Bronchial epithelial cell (primary cell): ENCODE measurements at places on chromosomes 6 and 20.
A peak's percentile ranks its signal among the peaks of the same experiment; 100 is the strongest.

DNA sequence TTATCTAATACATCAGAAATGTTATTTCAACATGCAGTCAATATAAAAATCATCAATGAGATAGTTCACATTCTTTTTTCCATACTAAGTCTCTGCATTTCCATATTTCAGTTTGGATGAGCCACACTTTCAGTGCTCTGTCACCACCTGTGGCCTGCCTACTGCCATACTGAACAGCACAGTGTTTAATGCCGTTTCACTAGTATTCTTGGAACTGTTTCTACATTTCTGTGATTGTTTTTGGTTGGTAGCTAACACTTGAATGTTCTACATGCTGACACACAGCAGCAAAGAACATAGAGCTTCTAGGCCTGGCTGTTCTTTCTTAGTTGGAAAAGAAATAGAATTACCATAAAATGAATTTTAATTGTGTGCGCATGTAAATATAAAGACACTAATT, 61.4 kb upstream of the KIF25 start:
- no peak for DNase-seq

DNA sequence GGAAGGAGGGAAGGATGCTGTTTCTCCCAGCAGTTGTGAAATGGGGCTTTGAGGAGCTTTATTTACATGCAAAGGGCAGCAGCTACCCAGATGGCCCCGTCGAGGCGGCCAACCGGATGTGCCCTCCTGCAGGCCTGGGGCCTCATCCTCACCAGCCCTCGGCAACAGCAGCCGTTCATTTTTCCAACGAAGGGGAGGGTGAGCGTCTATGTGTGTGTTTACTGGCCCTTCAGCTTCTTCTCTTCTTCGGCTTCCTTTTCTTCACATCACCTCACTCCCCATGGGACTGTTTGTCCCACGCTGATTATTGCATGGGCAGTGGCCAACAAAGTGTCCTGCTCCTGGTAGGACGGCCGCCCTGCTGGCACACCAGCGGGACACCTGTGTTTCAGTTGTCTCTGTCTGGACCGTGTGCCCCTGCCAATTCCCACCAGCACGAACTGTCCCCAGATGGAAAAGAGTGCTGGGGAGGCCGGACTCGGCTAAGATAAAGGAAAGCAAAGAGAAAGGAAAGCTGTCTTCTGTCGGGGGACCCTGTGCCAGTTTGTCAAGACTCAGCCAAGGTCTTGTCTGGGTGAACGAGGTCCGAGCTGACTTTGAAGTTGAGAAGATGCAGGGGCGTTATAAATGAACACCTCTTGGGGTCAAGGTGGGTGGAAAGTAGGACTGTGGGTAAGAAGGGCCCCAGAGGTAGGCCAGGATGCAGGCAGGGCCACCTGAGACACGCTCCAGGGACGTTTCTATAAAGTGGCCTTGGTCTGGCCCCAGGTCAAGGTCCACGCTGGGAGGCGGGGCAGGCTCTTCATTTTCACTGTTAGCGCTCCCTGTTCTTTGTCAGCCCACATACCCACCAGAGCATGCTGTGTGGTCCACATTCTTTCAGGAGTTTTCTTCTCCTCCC, 57.0 kb downstream of the FAM50B start:
- DNase-seq = no peak

- no peak for DNase-seq
Observed at GRCh38 chr6:151442371-151442770, 9.6 kb downstream of the RMND1 start.

DNA sequence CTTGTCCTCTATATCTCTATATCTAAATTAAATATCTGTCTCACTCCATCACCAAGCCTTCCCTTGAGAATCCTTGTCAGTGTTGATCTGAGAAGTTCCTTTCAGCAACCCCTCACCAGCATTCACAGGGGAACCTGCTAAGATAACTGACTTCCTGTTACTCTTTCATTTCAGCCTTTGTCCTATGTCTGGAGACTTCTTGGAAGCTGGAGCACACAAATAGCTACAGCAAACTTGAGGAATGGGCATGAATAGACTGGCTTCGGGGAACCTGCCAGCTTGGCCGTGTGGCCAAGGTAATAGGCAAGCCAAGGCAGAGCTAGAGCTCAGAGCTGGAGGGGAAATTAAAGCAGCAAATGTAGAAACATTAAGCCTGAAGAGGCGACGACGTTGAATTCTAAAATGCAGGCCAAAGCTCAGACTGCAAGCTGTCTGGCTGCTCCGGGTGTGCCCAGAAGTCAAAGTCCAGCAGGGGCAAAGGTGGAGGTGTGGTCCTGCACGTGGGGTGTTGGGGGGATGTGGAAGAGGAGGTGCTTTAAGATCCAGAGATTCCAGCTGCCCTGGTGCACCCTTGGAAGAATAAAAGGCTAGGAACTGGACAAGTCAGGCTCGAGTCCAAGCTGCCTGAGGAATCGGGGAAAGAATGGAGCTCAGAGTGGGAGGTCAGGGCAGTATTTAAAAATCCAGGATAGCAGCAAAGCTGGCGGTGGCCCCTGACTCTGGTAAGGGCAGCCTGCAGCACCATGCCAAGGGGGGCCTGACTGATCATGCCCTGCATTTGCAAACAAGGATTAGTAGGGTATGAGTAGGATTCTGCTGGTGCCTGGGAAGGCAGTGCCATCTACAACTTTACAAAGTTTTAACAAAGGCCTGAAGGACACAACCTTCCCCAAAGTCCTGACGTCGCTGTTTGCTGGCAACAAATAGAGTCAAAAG, 185.0 kb upstream of the SGK1 start:
- peak; percentile 72 for DNase-seq

DNA sequence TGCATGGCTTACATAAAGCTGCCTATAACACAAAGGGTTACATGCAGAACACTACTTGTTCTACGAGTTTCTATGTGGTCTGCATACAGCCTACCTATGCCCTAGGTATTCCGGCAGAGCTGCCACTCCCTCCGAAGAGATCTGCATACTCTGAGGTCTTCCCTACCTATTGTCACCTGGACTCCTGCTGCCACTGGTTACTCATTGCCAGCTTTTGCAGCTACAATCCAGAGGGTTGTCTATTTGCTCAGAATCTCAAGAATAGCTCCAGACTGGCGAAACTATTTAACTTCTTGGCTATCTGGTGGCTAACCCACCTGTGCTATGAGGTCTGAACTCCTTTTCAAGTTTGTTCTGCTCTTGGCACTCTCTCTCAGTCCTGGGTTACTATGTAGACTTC, 323.3 kb downstream of the BMP2 start:
- DNase-seq = peak; percentile 31

DNA sequence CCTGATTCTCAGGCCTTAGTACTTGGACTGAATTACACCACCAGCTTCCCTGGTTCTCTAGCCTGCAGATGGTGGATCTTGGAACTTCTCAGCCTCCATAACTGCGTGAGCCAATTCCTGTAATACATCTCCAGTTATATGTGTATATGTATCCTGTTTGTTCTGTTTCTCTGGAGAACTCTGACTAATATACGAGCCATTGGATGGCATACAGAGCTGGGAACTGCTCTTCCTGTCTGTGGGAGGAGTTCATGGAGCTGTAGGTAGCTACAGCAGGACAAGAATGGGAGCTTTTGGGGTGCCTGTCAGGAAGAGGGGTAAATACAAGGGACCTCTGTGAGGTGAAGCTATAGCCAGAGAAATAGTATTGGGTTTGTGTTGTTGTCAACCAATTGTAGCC, 41.2 kb downstream of the TMEM14A start:
- peak; percentile 72 for DNase-seq

DNA sequence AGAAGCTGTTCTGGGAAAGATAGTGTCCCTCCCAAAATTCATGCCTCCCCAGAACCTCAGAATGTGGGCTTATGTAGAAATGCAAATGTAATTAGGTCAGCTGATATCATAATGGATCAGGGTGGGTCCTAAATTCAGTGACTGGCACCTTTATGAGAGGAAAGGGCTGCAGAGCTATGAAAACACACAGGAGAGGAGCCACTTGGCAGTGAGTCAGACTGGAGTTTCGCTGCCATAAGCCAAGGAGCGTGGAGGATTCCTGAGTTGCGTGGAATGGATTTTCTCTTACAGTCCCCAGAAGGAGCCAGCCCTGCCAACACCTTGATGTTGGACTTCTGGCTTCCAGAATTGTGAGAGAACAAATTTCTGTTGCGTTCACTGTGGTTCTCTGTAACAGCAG, 249.8 kb upstream of the PMEPA1 start:
- DNase-seq = no peak

GRCh38 chr6:2938632-2939083, 32.7 kb downstream of the SERPINB6 start:
- no peak for DNase-seq

- peak; percentile 100 for DNase-seq
Observed at GRCh38 chr6:14270925-14271788, 153.6 kb downstream of the CD83 start.

GRCh38 chr20:38804682-38805501, 605 bp upstream of the PPP1R16B start:
- DNase-seq = no peak

- no peak for DNase-seq
Observed at GRCh38 chr6:149965194-149966020, 1.7 kb downstream of the ULBP1 start.

DNA sequence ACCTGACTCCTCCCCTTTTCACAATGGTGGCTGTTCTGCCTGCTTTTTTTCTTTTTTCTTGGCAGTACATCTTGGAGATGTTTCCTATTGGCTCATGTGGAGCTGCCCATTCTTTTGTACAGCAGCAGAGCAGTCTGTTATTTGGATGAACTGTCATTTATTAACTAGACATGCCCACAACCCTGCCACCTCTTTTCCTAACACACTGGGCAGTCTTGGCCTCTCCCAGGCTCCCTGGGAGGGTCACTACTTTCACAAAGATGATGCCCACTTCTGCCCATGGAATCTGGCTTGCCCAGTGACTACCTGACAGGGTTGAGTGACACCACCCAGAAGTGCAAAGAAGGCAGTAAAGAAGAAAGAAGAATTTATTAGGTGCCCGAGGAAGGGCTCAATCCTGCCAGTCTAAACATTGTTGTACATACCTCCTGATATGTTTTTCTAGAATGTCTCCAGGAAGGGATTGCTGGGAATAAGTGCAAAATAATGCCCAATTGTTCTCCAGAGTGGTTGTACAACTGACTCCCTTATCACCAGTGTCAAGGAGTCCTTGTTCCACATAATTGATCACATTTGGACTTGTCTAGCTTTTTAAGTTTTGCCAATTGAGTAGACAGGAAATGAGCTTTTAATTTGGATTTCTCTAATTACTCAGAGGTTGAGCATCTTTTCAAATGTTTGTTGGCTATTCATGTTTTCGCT, 19.7 kb upstream of the SCRT2 start:
- no peak for DNase-seq

GRCh38 chr20:53352727-53353440, 240.8 kb downstream of the ZNF217 start:
- DNase-seq = no peak

- no peak for DNase-seq
Observed at GRCh38 chr20:47489448-47489872, 12.2 kb upstream of the NCOA3 start.

DNA sequence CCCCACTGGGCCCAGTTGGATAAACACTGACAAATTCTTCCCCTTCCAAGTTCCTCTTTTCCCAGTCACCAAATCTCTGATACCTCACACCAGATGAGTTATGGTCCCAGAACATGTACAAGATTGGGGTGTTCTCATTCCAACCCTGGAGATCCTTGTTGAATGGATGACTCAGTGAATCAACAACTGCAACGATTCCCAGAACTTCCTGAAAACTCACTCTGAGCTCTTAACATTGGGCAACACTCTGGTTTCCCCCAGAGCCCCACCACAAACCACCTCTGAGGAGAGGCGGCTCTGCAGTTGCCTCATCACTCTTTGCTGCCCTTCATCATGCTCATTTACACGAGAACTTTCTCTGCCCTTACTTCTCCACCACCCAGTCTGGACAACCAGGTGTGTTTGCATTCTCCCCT, 115.2 kb downstream of the MRPL14 start:
- DNase-seq = peak; percentile 99

- peak; percentile 67 for DNase-seq
Observed at GRCh38 chr20:8305449-8305978, 173.4 kb downstream of the PLCB1 start.

DNA sequence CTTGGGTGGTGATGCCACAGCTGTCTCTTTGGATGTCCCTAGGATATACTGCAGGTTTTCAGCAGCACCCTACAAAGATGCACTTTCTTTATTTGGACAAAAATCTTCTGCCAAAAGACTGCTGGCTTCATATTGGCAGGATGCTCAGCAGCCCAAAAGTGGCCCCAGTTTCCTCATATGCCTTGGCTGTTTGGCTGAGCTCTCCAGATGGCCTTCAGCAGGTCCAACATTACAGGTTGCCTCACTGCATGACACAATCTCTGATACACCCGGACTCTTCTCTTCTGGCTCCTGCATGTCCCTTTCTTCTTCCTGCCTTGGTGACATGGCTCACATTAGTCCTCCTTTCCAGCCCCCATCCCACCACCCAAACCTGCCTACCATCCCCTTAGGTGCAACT, 323.7 kb upstream of the CDH4 start:
- no peak for DNase-seq

GRCh38 chr6:145372671-145373151, 362.6 kb downstream of the EPM2A start:
- DNase-seq = peak; percentile 29

- DNase-seq = no peak
Observed at GRCh38 chr20:4413314-4414049, 308.2 kb upstream of the PRND start.

- DNase-seq = no peak
Observed at GRCh38 chr6:136466777-136467176, 83.4 kb downstream of the MAP7 start.

GRCh38 chr6:166697113-166697512, 70.1 kb upstream of the RPS6KA2 start:
- DNase-seq = no peak

DNA sequence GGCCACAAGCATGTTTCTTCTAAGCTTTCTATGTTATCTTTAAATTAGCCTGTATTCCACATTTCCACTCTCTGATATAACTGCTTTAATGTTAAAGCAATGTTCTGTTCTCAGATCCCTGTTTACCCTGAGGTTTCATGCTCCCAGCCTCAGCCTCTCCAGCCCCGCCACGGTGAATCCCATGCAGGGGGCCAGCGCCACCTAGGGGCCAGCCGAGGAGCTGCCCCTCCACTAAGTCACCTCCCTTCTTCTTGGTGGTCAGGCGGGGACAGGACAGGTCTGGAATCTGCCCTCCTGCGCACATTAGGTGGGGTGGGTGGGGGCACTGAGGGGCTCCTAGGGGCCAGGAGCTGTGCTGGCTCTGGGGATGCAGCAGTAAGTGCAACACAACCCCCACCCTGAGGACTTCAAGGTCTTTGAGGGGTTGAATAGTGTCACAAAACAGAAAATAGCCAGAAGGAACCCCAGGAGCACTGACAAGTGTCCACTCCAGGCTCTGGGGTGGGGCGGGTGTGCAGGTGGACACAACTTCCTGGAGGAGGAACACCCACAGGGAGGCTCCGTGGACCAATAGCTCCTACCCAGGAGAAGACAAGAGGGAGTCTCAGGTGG, 61.6 kb downstream of the RAB44 start:
- DNase-seq = peak; percentile 55
